CD4-positive, alpha-beta T cell treated with Interleukin-1 beta for 1 hour (primary cell): ENCODE measurements at places on chromosomes 12 and 14.

- peak; percentile 28 for DNase-seq
Observed at GRCh38 chr12:123142921-123143735, 7.8 kb downstream of the PITPNM2 start.

DNA sequence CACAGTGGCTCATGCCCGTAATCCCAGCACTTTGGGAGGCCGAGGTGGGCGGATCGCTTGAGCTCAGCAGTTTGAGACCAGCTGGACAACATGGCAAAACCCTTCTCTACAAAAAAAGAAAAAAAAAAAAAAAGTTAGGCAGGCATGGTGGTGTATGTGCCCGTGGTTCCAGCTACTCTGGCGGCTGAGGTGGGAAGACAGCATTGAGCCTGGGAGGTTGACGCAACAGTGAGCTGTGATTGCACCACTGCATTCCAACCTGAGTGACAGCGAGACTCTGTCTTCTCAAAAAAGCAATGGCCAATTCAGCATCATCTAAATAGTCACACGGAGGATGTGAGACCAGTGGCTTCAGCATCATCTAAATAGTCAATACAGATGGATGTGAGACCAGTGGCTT is 10.4 kb upstream of the SAMD4A start:
- no peak for DNase-seq

- peak; percentile 65 for DNase-seq
Observed at GRCh38 chr14:55580470-55581341, 699 bp downstream of the KTN1 start.

GRCh38 chr14:91897106-91897701 is 29.9 kb upstream of the TC2N start:
- DNase-seq, result no peak

DNA sequence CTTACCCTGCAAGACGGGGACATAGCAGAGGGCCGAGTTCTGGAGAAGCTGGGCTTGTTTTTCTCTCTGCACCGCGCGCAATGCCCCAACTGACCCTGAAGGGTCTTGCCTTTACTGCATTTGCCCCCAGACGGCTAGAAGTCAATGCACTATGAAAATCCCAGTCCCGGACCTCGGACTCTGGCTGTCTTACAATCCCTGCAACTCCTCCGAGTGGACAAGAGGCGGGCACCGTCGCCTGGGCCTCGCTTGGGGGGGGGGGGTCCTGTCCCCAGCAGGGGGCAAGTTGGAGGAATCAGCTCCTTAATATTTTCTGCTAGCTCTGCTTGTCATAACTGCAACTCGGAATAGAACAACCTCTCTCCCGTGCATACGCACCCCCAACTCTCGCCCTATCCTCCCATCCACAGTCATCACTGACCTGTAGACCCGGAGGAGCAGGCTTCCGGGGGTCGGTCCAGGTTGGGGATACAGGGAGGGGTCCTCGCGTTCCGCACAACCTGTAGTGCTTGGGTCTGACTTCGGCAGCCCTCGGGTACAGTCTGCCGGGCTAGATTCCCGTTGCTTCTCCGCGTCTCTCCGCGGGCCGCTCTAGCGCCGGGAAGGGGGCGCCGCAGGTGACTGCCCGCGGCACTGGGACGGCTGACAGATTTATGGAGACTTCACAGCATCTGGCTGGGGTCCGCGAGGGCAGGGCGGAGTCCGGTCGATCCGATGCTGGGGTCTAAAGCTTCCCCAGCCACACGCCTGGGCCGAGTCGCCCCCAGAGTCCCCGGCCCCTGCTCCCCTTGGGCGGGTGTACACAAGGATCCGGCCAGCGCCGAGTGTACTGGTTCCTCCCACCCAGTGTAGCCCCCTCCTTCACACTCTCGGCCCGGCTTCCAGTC is 3.3 kb upstream of the PAX9 start:
- DNase-seq, result no peak

DNA sequence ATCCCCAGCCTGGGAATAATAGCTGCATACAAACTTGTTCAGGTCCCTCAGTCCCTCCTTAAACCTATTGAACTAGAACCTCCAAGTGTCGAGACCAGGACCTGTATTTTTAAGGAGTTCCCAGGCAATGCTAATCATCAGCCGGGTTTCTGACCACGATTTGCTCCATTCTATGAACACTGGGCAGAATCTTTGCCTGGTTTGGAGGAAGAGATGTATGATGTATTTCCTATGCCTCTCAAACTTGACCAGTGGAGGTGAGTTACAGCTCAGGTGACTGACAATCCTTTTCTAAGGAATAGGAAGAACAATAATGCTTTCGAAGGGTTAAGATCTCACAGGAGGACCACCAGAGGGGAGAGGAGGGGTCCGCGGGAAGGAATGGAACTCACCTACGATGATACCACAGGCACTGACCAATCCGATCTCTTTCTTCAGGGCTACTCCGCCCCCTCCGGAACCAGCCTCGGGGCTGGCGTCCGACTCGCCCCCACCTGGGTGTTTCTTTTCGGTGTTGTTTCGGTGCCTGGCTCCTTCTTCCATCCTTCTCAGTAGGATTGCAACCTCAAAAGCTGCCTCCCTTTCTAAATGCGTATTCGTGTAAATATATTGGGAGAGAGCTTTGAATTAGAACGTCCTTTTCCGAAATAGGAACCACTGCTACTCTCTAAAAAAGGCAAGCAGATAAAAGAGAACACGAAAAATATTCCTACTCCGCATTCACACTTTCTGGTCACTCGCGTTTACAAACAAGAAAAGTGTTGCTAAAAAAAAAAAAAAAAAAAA is 895 bp downstream of the SLC7A8 start:
- DNase-seq, result peak; percentile 29
